SW 1271 (cell line): ENCODE measurements at places on chromosomes 11 and 22.
A peak's percentile ranks its signal among the peaks of the same experiment; 100 is the strongest.

DNA sequence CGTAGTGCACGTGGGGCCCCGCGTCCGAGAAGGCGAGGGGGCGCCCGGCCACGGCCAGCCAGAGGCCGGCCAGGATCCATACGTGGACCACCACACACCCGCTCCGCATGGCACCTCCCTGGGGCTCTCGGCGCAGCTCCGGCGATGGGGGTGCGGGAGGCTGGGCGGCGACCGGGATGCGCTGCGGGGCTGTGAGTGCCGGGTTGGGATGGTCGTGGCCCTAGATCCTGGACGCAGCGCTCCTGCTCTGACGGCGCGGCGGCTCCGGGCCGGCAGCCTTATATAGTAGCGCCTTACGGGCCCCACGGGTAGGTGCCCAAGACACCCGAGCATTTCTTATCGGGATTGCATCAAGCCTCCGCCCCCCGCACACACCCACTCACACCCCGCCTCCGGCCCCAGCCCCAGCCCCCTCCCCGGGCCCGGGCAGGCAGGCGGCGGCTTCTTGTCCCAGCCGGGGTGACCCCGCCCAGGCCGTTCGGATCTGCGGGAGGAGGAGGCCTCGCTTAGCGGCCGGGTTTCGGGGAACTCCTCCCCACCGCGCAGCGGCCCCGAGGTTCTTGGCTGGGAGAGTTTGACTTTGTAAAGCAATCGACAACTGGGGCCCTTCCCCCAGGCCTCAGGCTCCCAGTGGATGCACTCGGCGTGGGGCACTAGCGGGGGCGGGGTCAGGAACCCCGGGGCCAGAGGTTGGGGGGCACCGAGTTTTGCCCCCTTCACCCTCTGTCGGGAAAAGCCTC, at the start of gene FGF19:
FGF19 (minus strand) TSS at position 255 of the 740 bp plus-strand sequence; CDS start at position 109, 146 bp downstream.
- no peak for DNase-seq

DNA sequence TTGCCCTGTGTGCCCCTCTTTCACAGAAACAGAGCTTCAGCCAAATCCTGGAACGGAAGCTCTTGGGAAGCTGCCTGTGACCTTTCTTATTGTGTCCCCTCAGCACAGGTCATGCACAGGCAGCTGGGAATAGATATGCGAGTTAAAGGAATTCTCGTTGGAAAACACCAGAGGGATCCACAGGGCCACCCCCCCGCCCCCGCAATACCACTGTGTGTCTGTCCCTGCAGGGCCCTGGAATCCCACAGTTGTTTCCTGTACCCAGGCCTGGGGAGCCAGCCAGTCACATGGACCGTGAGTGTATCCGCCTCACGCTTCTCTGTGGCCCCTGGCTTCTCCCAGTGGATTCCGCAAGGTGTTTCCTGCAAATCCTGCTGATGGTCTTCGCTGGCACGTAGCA, 29.0 kb downstream of the TIMP3 start:
- no peak for DNase-seq

GRCh38 chr11:100061006-100061405, 626.1 kb upstream of the ARHGAP42 start:
- no peak for DNase-seq

DNA sequence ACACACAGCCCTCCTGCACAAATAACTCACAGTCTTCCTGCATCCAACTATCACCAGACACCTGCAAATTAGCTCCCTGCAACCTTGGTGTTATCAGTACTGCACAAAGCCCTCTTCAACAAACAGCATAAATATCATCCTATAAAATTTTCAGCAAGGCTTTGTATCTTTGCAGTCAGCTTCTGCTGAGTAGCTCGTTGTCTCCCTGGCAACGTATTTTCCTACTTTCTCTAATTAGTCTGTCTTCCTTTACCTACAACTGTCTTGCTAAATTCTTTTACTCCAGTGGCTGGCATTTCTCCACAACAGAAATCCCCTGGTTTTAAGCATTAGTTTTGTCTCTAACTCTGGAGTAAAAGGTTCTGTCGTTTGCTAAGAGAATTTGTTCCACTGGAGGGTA, 3.9 kb downstream of the OR8D4 start:
- DNase-seq = no peak

- no peak for DNase-seq
Measured at GRCh38 chr22:44543362-44543761, 45.3 kb upstream of the RTL6 start.

DNA sequence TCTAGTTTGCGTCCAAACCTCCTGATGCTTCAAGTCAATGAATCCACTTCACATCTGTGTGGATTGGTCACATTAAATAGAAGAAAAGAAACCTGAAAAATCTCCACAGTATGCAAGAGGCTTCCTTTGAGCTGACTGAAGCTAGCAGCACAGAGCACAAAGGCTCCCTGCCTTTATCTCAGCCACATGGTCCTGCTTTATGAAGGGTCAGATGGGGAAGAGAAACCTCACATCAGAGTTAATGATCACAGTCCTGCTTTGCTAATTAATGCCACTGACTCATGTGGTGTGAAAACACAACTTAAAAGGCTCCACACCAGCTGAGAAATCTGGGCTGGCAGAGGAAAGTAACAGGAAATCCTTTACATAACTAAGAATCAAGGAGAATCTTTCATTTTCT, 1291.0 kb downstream of the LRRC4C start:
- no peak for DNase-seq

DNA sequence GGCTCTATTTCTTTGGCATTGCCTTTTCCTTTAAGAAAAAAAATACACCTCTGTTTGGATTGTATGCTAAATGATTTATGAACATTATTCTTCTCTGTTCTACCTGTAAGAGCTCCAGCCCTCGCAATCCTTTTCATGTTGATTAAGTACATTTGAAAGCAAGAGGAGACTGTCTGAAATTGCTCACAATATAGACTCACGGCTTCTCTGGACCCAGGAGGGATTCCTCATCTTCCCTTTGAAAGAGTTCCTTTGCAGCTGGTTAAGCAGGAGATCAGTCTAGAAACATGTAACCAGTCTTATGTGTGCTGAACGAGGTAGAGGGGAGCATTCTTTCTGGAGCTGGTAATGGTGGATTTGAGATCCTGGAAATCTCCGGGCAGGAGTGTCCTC, 47.4 kb downstream of the PKNOX2 start:
- no peak for DNase-seq

GRCh38 chr11:111920908-111921307, 2.2 kb downstream of the C11orf52 start:
- DNase-seq = no peak

DNA sequence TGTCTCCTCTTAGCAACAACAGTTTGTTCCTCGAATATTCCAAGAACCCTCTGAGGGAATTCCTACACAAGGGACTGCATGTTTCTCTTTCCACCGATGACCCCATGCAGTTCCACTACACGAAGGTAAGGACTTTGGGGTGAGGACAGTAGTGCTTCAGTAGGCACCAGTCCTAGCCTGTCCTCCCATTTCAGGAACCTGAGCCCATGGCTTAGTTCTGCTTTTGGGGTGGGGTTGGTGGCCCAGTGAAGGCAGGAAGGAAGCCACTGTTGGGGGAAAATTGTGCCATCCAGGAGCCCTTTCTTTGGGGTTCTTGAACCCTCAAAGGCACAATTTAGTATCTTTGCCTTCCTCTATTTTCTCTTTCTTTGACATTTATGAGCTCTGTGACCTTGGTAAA, 38.2 kb downstream of the RNF141 start:
- DNase-seq = no peak

GRCh38 chr11:94007906-94008305, 13.2 kb upstream of the HEPHL1 start:
- DNase-seq = no peak

DNA sequence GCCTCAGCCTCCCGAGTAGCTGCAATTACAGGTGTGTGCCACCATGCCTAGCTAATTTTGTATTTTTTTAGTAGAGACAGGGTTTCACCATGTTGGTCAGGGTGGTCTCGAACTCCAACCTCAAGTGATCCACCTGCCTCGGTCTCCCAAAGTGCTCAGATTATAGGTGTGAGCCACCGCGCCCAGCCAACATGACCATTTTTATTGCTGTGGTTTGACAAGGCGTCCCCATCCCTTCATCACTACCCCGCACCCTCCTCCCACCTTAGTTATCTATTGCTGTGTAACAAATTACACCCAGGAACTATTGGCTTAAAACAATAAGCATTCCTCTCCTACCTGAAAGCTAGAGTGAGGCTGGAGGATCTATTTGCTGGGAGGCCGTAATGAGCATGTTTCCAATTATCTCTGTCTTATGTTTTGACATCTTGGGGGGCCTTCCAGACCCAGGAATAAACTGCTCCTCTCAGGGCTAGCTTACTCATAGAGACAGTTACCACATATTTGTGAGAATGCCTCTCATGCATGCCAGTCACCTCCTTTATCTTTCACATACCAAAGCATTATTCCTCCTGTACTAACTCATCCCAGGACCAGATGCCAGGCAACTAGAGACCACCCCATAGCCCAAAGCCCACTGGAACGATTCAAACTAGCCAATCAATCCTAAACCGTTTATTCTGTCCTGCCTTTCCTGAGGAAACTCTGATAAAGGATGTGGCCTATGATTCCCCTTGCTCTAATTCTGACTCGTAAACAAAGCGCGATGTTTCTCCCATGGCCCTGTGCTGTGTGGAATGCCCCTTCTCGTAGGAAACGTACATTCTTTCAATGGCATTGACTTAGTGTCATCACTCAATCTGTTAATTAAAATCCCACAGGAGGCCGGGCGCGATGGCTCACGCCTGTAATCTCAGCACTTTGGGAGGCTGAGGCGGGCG, 19.4 kb downstream of the SNU13 start:
- DNase-seq = peak; percentile 51

DNA sequence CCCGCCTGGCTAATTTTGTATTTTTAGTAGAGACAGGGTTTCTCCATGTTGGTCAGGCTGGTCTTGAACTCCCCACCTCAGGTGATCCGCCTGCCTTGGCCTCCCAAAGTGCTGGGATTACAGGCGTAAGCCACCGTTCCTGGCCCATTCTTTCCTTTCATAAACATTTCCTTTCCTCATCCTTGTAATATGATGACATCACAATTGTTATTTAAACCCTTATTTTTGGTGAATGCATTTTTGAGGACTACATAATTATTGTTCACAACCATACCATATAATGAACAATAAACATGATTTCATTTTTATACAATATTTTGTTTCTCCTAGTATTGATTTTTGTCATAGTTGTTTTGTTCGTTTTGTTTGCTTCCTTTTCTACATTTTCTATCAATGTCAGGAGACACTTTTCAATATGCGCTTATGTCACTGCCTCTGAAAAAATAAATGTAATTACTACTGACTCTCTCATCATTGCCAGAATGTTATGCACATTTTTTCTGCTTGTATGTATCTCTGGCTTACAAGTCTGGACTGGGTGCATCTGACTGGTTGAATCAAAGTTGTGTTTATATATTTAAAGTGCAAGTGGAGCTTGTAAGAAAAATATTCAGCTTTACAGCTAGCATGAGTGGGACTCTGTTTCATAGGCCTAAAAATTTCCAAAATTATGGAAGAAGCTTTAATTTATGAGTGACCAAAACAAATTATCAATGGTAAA, 2286.3 kb upstream of the RAG2 start:
- DNase-seq = no peak

DNA sequence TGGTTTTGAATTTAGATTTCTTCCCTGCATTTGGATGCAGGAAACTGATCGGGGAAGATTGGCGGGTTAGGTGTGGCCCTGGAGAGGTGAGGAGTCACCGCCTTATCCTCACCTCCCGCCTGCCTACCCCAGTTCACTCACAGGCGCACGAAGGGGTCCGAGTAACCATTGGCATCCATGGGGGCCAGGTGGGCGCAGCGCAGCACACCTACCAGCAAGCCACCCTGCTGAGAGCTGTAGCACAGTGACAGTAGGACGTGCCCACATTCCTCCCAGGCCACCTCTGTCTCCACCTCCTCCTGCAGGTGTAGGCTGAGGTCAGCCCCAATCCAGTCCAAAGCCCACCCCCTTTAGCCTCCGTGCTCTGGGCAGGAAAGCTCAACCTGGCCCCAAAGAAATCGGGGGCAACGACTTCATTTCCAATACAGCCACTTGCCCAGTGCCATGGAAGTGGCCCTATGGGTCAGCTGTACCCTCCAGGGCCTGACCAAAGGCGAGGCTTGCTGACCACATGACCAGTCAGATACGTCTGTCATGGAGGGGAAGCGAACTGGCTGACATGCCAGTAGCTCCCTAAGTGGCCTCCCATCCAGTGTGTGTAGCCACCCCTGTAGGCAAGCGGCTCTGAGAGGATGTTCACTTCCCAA, 6.7 kb downstream of the NDUFV1 start:
- no peak for DNase-seq

- DNase-seq = no peak
Measured at GRCh38 chr22:50189184-50189848, 3.6 kb downstream of the TRABD start.

DNA sequence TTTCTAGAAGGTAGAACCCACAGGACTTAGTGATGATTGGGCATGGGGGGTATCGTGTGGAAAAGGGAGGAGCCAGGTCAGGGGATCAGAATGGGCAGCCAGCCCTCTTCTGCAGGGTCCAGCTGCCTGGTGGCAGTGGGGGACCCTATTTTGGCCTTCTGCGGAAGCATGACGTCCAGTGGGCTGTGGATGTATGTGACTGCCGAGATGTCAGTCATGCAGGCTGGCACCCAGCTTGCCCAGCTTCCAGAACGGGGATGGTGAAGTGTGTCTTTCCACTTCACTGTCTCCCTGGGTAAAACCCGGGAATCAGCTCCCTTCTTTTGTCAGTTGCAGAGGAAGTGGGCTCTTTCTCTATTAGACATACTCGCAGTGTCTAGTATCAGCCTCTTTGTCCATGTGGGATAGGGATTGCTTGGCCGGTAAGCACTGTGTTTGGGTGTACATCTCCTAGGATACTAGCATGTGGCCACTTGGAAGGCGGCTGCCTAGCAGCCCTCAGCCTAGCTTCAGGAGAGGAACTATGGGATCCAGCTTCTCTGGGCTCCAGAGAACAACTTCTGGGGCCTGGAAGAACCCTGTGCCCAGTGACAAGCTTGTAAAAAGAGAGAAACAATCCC, 51.4 kb downstream of the GRIK4 start:
- DNase-seq = no peak

GRCh38 chr11:12728417-12728816, 54.2 kb downstream of the TEAD1 start:
- no peak for DNase-seq
